Fibroblast of lung (primary cell): ENCODE measurements at places on chromosomes 3 and 15.
A peak's percentile ranks its signal among the peaks of the same experiment; 100 is the strongest.

DNA sequence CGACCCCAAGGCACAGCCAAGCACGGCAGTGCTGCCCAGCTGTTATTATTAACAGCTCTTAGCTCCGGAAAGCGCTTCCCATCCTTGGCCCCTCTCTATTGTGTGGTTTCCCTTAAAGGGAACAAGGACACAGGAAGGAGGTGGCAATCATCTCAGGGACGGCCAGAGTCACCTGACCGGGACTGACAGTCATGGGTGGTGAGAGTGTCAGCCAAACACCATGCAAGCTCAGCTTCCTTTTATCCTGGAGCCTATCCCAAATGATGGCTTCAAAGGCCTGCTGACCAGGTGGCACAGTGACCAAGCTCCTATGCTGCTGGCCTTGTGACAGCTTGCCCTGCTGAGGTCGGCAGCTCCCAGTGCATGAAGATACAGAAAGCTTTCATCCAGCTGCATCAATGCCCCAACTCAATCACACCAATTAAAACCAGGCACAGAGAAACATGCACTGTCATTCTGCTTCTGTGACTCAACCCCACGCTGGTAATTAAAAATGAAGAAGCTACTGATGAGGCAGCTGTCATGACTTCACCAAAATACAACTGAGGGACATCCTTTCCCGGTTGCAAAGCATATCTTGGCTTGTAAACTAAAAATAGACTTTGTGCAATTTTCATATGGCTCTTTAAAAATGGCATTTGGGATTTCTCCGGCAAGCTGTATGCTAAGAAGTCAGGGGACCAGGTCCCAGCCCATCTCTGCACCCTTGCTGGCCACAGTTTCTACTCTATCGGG lies 34.0 kb downstream of the PCSK6 start:
- no peak for DNase-seq

GRCh38 chr3:119913021-119913420 lies 131.1 kb downstream of the NR1I2 start:
- peak; percentile 35 for DNase-seq

DNA sequence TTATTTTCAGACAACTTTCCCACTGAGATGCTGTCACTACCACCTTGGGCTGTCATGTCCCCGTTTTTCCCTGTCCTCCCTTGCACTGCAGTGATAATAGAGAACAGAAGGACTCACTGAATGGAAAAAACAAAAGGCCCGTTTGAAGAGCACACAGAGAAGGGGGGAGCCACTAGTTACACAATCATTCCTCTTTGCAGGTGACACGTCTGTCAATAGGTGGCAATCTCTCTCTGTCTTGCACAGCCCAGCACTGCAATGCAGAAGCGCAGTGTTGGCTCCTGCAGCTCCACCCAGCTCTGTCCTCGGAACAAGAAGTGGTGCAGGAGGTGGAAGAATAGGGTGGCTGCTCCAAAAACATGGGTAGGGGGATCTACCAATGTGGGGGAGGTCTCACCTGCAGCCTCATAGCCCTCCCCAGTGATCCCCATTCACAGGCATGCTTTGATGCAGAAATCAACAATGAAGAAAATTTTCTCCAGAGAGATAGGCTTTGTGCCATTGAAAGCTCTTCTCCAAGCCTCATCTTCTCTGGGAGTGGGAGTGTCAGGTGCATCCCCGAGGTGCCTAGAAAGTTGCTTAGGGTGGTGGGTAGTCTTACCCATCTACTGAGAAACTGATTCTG lies 31.8 kb downstream of the FSTL1 start:
- no peak for DNase-seq

GRCh38 chr3:43013743-43014155 lies 34.6 kb downstream of the GASK1A start:
- DNase-seq, result no peak

GRCh38 chr3:60703956-60704736 lies 547.1 kb downstream of the FHIT start:
- DNase-seq, result peak; percentile 78

DNA sequence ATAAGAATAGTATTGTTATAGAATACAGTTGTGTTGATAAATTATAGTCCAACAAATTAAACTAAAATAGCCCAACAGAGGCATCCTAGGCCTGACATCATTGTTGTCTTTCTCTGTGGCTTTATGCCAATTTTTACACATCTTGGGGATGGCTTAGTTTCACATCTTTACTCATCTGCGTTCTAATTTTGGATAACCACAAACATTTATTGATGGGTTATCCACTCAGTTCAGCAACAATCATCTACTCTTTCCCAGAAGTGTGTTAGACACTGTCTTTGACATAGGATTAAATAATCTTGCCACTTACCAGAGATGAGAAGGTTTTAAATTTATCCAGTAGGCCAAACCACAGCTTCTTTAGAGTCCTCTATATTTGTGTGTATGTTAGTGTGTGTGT lies 120.8 kb upstream of the PHLDB2 start:
- DNase-seq, result no peak

DNA sequence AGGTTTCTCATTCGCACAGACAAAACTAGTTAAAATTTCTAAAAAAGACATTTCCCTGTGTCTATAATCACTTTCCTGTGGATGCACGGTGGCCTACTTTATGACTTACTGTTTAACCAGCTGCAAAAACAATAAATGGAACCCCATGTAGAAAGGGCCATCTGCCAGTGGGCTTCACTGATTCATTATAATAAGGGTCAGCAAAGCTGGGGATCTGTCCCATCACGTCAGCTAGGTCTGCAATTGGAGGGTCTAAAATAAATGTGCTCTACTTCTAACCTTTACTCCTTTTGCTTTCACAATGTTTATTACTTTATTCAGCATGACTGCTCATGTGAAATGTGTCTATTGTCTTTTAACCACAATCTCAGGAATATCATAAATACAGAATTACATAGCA lies 43.1 kb upstream of the NMD3 start:
- peak; percentile 82 for DNase-seq

DNA sequence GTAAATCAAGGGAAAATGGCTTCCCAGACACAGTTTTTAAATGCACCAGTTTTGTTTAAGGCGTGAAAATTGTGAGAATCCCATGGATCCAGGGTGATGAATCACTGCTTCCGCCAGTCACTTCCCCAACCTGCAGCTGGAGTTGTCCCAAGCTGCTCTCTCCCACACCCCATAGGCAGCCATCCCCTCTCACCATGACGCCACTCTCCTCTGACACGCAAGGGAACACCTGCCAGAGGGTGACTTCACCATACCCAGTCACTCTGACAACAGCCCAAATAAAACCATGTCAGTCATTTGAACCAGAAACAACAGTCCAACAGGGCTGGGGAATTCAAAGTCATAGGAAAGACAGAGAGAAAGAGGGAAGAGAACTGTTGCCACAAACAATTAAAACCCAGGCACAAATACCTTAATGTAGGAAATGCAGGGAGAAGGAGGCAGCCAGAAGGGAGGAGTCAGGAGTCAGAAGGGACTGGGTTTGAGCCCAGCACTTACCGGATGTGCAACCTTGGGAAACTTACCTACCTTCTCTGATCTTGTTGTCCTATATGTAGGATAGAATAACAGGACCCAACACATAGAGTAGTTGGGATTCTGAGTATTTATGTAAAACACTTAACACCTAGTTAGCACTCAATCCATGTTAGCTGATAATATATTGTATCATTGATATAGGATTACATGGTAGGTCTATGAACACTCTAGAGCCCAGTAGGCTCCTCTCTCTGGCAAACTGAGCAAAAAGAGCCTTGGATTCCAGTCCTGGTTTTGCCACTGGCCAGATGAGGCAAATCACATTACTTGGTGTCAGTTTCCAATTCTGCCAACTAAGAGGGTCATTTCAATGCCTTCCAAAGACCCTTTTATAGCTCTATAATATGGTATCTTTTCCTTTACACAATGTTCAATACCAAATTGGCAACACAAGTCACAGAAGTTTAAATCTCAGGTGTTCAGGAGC lies 326.3 kb upstream of the ICE2 start:
- peak; percentile 86 for DNase-seq

- DNase-seq, result peak; percentile 93
Measured at GRCh38 chr3:151403246-151403645, 18.7 kb upstream of the P2RY12 start.

GRCh38 chr3:24462737-24463136 lies 31.9 kb downstream of the THRB start:
- DNase-seq, result no peak

- DNase-seq, result peak; percentile 92
Measured at GRCh38 chr3:15794303-15794771, 3.4 kb downstream of the ANKRD28 start.

GRCh38 chr3:157098121-157098822 lies 61.7 kb downstream of the CCNL1 start:
- peak; percentile 46 for DNase-seq

GRCh38 chr3:36941162-36941561 lies 3.7 kb downstream of the TRANK1 start:
- DNase-seq, result no peak

GRCh38 chr15:47603026-47603425 lies 114.3 kb upstream of the SEMA6D start:
- peak; percentile 13 for DNase-seq

- DNase-seq, result no peak
Measured at GRCh38 chr15:48675436-48675835, 29.9 kb upstream of the FBN1 start.

GRCh38 chr3:77038930-77039605 lies 831 bp upstream of the ROBO2 start:
- DNase-seq, result peak; percentile 44

DNA sequence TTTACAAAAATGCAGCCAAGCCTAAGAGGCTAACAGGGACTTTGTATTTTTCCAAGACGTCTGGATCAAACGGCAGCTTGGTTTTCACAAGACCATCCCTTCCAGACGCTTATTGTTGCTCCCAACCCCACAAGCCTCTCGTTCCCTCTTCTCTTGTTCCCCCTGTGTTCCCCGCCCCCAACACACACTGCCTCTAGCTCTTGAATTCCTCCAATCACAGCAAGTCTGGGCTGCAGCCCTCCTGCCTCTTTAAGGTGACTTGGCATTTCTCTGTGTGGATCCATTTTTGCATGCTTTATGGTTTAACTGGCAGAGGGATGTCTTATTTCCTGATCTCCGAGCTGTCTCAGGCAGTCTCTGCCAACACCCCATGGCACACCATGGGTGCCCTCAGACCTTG lies 182.2 kb downstream of the ABHD5 start:
- DNase-seq, result peak; percentile 19

- DNase-seq, result no peak
Measured at GRCh38 chr15:80832686-80833085, 53.5 kb downstream of the CEMIP start.

- peak; percentile 96 for DNase-seq
Measured at GRCh38 chr15:77496715-77497109, 76.0 kb downstream of the HMG20A start.

DNA sequence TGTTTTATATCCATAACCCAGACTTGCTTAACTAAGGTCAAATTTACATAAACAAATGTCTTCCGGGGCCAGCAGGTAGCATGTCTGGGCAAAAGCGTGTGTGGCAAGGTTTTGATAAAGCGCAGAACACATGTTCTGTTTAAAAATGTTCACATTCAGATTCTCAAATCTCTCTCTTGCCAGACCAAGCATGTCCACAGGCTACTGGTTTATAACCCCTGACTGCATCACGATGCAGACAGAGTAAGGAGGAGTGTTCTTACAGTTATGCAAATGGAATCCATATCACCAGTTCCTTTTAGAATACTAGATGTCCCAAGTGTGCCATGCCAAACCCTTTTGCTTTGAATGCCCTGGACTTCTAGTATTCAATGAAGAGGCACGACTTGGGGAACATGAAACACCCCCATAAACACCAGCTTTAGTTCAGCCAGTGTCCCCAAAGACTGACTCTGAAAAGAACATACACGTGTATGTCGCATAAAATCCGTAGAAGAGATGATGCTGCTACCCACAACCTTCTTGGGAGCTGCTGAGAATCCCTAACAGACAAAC lies 412.0 kb downstream of the CNTN4 start:
- no peak for DNase-seq

GRCh38 chr15:101448336-101448735 lies 41.2 kb downstream of the PCSK6 start:
- no peak for DNase-seq

DNA sequence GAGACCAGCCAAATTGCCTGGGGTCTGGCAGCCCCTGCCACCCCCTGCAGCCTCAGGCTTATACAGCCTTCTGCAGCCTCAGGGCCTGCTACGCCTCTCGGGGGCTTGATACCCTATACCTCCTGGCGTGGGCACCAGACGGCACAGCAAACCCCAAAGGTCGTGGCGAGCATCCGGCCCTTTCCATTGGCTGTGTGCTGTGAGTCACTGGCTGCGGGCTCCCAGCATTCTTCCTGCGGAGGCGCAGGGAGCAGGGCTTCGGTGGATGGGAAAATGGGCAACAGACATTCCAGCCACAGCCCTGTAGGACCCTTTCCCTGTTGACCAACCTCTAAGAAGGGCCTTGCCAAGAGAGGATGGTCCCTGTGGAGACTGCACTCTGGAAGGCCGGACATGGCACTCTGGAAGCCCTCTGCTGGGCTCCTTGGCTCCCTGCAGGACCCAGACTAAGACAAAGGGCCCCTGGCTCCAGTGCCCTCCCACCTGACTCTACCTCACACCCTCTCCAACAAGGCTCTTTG lies 59.6 kb downstream of the ITGA11 start:
- DNase-seq, result peak; percentile 33

- peak; percentile 93 for DNase-seq
Measured at GRCh38 chr3:161854232-161854771, 357.7 kb downstream of the OTOL1 start.

GRCh38 chr3:38468765-38469164 lies 15.1 kb downstream of the ACVR2B start:
- DNase-seq, result no peak

- no peak for DNase-seq
Measured at GRCh38 chr3:11168406-11168805, 14.1 kb downstream of the HRH1 start.

GRCh38 chr3:43951813-43952212 lies 261.1 kb downstream of the ABHD5 start:
- no peak for DNase-seq

DNA sequence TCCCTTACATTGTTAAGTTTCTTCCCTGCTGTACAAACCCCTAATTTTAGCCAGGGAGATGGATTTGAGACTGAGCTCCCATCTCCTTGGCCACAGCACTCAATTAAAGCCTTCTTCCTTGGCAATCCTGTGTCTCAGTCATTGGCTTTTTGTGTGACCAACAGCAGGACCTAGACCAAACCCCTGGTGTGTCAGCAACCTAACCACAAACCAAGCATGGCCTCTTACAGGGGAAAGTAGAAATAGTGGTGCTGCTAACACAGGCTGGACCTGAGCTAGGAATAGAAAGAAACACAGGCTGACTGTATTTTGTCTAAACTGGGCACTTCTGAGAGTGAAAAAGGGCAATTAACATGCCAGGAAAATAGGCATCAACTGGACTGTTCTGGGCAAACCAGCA lies 37.9 kb downstream of the PPCDC start:
- DNase-seq, result peak; percentile 71

DNA sequence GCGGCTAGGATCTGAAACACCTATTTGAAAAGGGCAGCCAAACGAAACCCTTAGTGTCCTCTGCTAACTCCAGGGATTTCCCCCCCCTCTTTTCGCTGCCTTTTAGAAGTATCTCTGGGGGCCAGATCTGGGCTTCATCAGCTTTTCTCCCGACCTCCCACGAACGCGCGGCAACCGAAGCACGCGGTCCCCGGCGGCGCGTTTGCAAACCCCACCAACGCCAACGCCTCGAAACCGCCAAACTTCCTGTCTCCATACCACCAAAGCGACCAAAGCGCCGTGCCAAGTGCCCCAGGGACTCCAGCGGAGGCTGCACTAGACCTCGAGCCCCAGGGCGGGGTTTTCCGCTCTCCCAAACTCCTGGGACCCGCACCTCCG lies 155.8 kb upstream of the FRMD4B start:
- DNase-seq, result peak; percentile 6
